ENCODE measurements at places on chromosomes 4 and X.

DNA sequence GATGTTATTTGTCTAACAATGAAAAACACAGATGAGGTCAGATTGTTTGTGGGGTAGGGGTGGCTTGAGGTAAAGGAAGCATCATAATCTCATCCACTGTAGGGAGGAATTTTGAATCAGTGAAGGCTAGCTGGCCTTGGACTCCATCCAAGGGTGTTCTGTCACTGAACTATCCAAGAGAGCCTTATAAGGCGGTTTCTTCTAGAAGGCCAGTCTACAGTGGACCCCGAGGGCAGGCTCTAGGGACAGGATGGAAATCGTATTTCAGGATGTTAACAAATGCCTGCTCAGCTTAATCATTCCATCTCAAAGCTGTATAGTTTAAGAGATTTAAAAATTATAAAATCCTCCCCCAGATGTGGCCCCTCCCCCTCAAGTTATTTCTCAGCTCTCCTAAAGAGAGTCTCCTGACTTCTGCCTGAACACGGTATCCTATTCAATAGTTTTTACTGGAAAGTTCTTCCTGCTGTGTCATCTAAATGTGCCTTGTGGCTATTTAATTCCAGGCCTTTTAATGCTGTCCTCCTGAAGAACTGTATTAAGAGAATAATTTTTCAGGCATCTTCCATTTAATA lies 8.0 kb downstream of the IGFBP7 start:
- DNase-seq: no peak

DNA sequence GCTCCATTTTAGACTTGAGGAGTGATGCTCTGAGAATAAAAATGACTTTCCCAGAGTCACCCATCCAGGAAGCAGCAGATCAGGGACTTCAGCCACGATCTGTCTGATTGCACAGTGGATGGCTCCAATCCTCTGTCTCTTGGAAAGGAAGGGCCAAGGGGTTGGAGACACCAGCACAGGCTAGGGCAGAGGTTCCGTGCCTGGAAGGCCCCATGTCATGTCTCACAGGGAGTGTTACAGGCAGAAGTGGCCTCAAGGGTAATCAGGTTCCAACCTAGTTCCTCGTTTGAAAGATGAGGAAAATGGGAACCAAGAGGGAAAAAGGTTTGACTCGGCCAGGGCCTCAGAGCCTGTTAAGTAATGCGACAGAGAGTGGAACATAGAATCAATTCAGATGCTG lies 160.0 kb downstream of the EFNB1 start:
- no peak for DNase-seq

GRCh38 chr4:114180481-114180880 lies 201.0 kb upstream of the ARSJ start:
- no peak for DNase-seq

- no peak for DNase-seq
Observed at GRCh38 chrX:13235930-13236329, 83.9 kb downstream of the ATXN3L start.

GRCh38 chr4:74996996-74997395 lies 64.1 kb downstream of the PARM1 start:
- no peak for DNase-seq
